Stimulated activated naive CD4-positive, alpha-beta T cell (primary cell): ENCODE measurements at places on chromosomes 7 and 10.

GRCh38 chr7:17432793-17433192 lies 134.3 kb downstream of the AHR start:
- DNase-seq: no peak

DNA sequence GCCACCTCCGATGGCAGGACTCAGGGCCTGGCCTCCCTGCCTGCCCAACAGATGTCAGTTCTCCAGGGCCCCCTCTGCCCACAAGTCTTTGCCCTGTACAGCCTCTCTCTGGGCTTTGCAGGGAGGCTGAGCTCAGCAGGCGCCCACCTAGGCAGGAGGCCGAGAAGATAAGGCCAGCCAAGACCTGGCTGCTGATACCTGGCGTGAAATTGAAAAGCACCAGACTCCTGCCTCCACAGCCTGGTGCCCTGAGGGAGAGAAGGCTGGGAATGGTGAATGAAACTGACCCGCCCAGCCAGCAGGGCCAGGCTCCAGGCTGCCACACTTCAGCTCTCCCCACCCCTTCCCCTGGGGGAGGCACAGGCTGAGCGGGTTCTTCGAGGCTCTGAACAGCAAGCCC lies 145.8 kb downstream of the CDH23 start:
- no peak for DNase-seq

DNA sequence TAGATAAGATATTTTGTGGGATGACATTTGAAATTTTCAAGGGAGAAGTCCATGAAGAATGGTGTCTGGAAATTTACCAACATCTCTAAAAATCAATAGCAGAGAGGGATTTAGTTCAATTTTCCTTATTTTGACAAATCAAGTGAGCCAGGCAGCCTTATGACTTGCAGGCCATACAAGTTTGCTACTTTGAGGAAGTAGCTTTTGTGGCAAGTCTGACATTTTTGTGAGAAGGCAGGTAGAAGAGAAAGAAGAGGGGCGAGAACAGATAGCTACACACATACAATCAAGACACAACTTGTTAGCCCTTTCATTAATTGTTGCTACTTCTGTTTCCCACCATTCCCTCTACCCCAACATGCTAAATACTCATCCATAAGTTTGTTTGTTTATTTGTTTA lies 74.5 kb upstream of the OIT3 start:
- DNase-seq: no peak

DNA sequence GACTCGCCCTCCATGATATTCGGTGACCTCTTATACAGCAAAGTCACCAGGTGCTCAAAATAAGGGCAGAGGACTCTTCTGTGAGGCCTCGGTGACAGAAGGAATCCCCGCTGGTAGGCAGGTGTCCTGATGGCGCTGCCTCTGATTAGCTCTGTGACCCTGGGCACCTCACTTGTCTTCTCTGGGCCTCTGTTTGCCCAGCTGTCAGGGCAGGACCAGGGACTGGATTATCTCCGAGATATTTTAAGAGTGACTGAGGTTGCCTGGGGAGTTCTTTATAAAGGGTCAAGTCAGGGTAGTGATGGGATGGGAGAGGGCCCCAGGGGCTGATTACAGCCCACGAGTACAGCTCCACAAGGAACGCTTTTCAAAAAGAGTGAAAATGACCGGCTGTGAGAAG lies 70.9 kb upstream of the SAMD8 start:
- DNase-seq: no peak

DNA sequence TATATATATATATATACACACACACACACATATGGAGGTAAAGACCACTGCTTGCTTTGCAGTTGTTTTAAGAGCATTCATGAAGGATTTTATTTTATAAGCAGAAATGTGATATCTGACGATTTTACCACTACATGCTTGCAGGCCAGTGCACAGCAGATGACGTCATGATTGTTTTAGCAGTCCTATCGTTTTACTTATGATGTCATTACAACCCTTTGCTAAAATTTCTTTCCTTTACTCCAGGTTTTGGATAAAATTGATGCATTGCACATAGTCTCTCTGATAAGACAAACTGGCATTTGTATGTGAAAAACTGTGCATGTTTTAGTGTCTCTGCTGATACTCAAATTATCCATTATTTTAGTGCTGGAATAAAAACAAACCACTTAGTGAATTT lies 9.2 kb downstream of the EGFR start:
- no peak for DNase-seq

DNA sequence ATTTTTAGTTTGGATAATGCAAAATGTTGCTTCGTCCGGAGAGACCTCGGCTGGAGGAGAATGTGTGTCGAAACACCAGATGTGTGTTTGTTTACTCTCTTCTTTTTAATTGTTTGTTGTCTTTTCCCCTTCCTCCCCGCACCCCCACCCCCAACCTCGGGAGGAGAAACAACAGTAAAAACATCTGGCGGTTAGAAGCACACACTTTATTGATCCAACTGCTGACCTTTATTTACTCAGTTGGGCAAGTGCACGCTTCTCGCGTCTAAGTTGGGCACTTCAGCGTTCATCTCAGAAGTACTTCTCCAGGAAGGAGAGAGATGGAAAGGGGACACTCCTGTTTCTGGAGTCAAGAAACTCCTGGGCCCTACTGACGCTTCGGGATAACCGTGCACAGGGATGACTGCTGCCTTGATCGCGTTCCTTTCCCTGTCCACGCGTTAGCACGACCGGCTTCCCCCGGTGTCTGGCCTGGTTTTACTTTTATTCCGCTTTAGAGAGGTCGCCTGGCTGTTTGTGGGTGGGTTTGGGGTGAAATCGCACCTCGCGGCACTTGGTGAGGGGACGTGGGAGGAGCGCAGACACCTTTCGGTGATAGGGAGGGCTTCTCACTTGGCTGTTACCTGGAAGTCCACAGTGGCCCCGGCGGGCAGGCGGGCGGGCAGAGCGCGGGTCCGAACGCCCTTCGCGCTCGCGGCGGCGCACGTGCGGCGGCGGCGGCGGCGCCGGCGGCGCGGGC lies 168.3 kb upstream of the PPP1R3A start:
- DNase-seq: no peak

DNA sequence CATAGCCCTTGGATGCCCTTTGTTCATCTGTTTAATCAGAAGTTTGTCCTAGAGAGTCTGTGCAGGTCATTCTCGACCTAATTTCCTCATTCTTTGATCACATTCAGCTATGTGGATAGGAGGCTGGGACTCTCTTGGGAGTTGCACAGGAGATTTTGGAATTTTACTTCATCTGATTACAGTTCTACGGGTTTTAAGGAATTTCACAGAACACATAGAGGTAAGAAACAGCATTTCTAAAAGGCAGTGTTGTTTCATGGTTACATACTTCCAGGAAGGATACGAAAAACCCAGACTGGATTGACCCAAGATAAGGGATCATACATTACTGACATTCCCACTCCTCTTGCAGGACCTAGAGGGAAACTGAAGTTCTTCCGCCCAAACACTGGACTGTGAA lies 45.9 kb downstream of the GATA3 start:
- no peak for DNase-seq

DNA sequence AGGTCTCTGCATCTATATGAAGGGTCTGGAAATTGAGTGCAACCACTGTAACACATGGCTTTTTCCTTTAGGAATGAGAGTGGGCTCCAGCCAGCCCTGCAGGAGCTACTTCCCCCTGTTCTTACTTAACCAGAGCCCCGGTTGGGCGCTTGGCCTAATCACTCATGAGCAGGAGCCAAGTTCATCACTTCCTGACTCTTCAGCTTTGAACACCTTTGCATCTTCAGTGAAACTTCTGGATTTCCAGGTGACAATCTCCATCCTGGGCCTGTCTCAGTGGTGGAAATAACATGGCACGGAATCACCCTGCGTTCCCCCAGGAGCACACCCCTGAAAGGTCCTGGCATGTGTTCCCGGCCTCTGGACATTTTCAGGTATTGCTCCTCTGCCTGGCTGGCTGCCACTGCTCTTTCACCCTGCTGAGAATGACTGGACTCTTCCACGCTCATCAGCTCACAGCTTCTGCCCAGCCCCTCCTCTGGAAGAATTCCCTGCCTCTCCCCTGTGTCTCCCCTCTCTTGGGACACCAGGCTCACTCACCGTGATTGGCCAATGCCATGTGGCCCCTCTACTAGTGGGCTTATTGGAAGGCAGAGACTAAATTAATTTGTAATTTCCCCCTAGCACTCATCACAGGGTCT lies 229.1 kb upstream of the GRB10 start:
- no peak for DNase-seq

GRCh38 chr10:60572511-60573194 lies 183.0 kb upstream of the ANK3 start:
- peak; percentile 13 for DNase-seq

DNA sequence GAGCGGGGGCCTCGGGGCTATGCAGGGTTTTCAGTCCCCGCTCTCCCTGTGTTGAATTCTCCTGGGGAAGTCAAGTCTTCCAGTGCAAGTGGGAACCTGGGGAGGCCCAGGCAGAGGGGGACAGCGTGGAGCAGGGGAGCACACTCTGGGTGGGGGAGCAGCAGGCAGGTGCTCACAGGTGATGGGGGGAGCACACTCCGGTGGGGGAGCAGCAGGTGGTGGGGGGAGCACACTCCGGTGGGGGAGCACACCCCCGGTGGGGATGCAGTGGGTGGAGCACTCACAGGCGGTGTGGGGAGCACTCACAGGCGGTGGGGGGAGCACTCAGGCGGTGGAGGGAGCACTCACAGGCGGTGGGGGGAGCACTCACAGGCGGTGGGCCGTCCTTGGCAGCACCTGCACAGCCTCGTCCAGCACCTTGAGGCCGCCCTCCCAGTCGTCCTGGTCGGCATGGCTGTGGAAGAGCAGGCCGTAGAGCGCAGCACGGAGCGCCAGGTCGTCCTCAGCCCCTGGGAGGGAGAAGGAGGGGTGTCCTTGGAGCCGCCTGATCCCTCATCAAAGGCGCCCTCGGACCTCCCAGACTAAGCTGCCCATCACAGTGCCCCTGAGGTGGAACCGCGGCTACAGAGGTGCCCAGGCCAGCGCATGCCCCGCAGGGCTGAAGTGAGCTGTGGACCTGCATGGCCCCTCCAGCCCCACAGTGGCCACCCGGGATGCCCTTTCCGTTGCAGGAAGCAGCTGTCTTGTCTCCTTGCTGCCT lies 56.7 kb downstream of the CFAP46 start:
- no peak for DNase-seq

DNA sequence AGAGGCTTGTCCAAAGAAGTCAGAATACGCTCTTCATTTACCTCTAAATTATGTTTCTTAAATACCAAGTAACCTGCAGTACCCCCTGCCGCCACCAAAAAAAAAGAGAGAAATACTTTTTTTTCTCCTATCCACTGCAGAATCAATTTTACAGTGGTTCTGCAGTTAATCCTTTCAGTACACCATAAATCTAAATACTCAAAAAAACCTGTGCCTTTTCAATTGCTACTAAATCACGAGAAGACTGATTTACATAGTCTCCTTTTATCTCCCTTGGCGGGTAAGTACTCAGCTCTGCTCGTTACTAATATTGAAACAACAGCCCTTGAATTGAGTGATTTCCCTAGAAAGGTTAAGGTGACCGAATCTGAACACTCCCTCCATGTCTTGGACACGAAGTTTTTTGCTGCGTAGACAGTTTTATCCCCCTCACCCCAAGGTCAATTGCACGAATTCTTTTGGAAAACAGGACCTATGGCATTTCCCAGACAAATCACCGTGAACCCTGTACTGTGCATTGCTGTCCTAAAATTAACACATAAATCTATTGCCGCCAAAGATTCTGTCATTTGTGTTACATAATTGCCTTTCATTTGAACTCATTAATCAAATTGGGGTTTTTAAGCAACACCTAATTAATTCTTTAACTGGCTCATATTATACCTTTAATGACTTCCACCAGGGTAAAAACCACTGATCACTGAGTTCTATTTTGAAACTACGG lies 512 bp upstream of the VIM start:
- DNase-seq: peak; percentile 20

- DNase-seq: no peak
Measured at GRCh38 chr7:154693661-154694060, 309.3 kb downstream of the PAXIP1 start.

DNA sequence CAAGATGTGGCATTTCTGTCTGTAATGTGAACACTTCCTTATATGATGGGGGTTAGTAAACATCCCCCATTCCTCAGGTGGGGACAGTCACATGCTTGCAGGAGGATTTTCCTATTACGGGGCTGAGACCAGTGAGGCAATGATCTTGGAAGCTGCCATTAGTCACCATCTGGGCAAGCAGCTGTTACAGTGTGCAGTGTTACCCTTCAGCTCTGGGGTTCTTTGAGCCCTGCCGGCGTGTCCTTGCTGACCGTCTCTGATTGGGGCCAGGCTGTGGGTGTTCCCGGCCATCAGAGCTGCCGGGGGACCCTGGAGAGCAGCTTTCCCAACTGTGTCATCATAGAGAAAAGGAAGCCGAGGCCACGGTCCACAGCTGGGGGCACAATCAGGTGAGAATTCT lies 126.8 kb upstream of the FAM20C start:
- no peak for DNase-seq

DNA sequence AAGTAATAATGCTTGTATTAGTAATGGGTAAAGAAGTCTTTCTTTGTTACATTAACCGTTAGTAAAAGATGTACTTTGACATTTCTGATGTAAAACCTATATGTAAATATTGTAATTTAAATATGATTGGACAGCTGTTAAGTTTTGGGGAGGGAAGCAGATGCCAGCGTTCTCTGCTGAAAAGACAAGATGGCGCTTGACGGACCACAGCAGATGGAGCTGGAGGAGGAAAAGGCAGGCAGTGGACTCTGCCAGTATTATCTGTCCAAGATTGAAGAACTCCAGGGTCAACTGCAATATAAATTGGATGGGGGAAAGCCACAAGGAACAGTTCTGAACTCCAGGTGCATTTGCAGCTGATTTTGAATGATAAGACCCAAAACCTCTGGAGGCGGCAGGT lies 86.9 kb downstream of the ZNRF2 start:
- DNase-seq: no peak

GRCh38 chr10:30671026-30671616 lies 41.6 kb upstream of the LYZL2 start:
- peak; percentile 30 for DNase-seq

DNA sequence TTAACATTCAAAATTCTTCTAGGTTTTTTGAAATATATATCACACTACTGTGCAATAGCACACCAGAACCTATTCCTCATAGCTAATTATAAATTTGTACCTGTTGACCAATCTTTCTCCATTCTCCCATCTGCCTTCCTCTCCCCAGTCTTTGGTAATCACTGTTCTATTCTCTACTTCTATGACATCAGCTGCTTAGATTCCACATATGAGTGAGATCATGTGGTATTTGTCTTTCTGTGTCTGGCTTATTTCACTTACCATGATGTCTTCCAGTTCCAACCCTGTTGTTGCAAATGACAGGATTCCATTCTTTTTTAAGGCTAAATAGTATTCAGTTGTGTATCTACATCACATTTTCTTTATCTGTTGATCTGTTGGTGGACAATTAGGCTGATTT lies 54.4 kb upstream of the CCDC6 start:
- DNase-seq: no peak

GRCh38 chr7:8500286-8500685 lies 66.9 kb downstream of the NXPH1 start:
- DNase-seq: no peak

GRCh38 chr10:7015457-7015856 lies 395.4 kb downstream of the SFMBT2 start:
- no peak for DNase-seq
